ENCODE measurements at places on chromosomes 1 and 21. TPM values are rescaled to one million over a fixed set of nuclear protein-coding genes. Genes with fewer than 3 reads are reported as not detected.

The TNFAIP8L2 gene
- not detected for total RNA-seq

DNA sequence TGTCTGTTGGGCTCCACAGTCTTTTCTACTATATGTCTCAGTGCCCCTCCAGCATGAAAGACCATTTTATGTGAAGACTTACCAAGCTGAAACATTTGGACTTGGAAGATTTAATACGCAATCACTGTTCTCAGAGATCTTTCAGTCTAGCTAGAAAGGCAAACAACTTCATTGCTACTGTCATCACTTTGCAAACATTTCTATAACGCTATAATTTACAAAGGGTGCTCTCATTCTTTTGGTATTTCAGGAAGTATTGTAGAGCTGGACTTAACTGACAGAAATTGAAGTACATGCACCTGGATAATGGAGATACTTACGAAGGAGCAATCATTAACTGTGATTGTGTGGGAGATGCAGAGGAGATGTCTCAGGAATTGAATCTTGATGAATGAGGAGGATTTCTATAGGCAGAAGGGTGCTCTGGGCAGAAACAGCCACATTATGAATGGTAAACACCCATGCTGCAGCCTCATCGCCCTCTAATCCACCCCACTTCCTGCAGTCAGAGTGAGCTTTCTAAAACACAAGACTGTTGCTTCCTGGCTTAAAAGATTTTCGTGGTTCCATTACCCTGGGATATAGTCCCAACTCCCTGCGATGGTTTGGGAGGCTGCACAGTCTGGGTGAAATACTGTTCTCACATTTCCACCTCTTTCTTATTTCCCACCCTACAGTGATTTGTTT, 75.1 kb upstream of the GNG12 start:
- no peak for DNase-seq

The TSACC gene
- total RNA-seq: 0.75 TPM

DNA sequence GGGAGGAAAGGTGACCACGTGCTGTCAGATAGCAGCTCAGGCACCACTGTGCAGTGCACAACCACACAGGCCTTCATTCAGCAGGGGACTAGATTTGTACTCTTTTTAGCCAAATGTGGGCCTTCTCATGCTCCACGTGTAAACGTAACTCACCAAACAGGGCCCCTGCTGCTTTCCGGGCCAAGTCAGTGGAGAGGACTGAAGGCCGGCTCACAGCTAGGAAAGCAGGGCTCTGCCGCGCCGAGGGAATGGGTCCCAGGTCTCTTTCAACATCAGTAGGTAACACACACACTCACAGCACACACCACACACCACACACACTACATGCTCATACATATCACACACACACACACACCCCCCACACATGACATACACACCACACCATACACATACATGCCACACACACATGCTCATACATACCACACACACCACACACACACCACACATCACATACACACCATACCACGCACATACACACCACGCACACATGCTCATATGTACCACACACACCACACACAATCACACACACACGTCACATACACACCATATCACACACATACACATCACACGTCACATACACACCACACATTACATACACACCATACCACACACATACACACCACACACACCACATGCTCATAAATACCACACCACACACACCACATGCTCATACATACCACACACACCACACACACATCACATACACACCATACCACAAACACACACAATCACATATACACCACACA, 124.0 kb upstream of the ERG start:
- DNase-seq: no peak

DNA sequence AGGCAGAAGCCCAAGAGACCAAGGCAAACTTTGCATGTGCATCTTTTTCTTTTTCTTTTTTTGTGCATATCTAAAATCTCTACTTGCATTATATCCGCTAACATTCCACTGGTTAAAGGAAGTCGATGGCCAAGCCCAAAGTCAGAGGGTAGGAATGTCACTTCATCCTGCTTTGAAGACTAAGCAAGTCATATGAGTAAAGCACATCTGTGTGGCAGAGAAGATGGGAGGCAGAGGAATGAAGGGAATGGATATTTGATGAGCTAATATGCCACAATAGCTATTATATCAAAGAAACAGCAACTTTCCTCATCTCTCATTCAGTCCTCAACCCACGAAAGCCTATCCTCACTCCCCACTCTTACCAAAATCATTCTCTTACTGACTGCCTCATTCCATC, 59.3 kb downstream of the RNF220 start:
- DNase-seq: no peak

The SLAMF6 gene
- total RNA-seq: not detected

DNA sequence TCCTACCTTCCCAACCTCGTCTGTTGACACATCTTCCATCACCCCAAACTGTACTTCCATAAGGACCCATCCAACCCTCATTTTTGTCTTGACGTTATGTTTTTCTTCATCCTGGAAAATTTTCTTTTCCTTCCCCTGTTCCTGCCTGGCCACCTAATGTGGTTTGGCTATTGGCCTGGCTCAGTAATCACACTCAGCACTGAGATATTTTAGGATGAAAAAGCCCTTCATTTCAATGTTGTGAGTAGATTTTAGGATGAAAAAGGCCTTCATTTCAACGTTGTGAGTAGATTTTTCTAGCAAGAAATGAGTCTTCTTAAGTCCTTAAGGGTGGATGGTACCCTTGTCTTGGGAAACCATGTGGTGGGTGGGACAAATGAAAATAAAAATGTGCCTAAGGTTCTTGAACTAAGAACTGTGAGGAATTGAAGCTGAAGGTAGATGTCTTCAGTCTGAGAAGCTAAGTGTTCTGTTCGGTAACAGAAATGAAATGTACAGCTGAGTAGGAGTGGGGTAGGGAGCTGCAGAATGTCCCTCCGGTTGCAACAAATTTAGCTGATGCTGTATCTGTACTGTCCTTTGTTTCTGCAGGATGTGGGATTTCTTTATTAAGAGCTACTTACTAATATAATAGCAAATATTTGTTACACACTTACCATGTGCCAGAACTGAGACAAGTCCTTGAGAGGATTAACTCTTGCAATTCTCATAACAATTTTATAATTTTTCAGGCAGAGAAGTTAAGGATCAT, 36.1 kb downstream of the DNTTIP2 start:
- no peak for DNase-seq

DNA sequence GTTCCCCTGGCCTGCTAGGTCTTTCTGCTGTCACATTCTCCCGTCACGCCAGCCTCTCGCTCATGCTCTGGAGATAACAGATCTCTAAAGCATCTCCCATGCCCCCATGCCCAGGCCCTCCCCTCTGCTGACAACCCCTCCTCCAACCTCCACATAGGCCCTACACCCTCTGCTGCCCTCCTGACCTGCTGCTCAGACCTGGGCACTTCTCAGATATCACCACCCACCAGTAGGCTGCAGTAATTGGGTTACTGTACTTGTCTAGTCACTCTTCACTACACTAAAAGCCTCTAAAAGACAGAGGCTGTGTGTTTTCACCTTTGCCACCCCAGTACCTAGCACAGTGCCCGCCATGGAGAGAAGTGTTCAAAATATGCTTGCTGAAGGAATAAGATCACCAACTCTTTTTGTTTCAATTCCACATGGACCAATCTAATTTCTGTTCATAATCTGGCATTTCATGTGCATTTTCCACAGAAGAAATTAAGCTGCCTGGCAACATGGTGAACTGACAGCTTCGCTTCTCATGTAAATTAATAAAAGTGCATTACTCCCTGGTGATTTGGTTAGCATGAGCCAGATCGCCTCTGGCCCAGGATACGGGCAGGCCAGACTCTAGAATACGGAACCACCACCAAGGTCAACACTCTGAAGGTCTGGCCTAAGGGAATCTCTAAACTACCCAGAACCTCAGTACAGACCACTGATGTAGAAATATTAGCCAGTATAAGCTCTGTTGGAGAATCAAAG, 20.7 kb downstream of the LBR start:
- DNase-seq: no peak

All from PC-9 (cell line).